ENCODE measurements at places on chromosomes 16 and 17.

DNA sequence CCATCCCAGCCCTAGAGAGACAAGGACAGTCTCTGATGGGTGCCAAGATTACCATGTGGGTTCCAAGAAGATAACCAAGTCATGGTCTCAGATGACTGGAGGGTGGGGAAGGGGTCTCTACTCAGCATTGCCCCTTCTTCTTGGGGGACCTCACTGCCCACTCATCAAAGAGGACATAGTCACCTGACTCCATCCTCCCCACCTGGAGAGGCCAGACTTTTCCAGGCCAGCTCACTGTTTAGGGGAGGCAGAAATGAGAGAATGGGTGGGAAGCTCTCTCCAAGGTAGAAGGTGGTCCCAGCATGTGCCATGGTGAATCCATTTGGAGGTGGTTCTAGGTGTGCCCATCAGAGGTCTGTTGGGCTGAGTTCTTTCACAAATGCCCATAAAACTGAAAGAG is 20.7 kb upstream of the IL21R start:
- DNase-seq: no peak

DNA sequence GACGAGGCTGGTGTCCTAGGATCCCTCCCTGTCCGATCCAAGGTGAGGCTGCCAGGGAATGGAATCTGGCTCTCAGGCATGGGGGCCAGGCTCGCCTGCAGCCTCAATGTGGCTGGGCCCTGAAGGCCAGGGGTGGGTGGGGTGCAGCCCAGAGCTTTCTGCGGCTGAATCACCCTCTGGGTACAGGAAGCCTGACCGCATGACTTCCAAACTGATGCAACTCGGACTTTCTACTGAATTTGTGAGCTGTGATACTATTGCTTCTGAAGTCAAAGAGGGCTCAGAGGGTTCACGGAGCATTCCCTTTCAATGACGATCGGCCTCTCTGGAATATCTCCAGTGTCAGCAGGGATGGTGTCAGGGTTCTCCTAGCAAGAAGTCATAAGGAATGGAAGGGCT is 123.7 kb downstream of the METRNL start:
- no peak for DNase-seq

GRCh38 chr16:58500430-58501241 is 693 bp downstream of the NDRG4 start:
- DNase-seq: peak; percentile 11

GRCh38 chr16:88471575-88471974 is 18.5 kb downstream of the ZFPM1 start:
- DNase-seq: no peak

DNA sequence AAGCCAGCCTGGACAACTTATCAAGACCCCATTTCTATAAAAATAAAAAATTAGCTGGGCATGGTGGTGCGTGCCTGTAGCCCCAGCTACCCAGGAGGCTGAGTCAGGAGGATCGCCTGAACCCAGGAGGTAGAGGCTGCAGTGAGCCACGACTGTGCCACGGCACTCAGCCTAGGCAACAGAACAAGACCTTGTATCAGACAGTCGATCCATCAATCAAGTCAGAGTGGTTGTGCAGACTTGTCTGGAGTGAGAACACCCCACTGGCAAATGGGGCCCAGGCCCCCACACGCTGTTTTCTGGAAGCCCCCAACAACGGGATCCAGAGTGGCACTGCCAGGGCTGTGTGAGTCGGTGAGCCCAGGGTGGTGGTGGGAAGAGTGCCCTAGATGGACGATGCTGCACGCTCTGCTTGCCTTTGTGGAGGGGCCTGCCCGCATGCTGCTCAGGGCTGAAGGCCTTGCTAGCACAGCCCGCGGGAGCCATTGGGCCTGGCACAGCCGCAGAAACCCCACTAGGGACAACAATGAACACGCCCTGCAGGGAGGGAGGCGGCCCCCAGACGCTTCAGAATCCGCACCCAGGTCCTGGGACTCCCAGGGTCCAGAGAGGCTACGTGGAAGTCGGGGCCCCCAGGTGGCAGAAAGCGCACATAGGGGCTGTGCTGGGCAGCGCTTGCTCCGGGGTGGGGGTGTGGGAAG is 80.1 kb upstream of the GNG13 start:
- no peak for DNase-seq

GRCh38 chr16:65218348-65218747 is 96.5 kb upstream of the CDH11 start:
- no peak for DNase-seq

DNA sequence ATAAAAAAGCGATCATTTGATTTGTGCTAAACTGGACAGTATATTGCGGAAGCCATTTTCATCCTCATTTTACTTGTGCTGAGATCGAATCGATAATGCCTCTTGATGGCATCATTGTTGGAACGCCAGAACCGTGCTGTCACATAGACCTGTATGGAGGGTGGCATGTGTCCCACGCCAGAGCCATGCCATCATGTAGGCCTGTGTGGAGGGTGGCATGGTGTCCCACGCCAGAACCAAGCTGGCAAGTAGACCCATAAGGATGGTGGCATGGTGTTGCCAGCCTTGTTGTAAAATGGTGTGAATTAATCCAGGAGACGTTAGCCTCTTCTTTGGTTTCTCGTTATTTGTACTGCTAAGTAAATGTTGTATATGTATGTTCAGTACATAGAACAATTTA is 222.7 kb upstream of the CHMP6 start:
- DNase-seq: no peak

DNA sequence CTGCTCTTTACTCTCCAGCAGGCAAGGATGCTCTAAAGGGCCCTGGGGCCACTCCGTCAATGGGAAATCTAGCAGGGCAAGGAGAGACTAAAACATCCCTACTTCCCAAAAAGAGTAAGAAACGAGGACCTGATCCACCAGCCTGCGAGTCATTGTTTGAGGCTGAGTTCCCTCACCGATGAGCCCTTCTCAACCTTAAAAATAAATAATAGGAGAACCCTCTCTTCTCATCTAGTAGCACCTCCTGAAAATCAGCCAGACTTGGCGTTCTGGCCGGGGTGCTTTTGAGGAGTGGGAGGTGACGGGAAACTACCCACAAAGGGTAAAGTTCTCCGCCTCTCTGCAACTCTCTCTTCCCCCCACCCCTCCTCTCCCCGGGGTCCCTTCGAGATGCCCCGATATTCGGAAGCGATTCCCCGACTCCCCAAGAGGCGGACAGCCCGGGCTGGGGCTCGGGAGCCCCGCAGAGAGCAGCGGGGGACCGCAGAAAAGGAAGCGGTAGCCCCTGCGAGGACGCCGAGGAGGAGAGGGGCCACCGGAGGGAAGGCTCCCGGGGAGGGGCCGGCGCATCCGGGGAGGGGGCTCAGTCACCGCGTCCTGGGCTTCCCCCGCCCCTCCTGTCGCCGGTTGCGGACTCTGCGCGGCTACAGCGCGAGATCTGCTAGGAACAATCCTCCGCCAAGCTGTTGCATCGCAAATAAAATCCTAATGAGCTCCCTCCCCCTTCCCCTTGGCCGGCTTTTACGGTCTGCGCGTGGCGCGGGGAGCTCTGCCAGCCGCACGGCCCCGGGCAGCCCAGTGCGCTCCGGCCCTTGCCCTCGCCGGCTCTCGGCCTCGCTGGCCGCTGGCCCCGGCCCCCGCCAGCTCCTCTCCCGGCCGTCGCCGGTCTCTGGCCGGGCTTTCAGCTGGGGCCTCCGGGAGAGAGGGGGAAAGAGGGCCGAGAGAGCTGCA is 1.3 kb downstream of the HOXB9 start:
- peak; percentile 4 for DNase-seq

DNA sequence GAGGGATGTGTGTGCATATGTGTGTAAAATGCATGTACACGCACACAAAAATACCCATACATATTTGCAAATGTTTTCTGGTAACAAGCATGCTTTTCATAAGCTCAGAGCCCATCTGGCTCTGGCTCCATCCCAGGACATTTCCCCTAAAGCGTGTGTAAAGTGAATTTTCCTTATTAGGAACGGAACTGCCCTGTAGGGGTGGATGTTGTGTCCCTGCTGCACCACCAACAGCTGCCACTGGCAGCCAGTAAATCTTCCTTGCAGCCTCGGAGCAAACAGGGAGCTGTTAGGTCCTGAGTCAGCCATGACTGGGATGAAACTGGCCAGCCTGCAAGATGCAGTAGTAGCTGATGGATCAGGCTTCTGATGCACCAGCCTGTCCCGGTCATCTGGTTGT is 393.5 kb downstream of the UTP18 start:
- DNase-seq: no peak

DNA sequence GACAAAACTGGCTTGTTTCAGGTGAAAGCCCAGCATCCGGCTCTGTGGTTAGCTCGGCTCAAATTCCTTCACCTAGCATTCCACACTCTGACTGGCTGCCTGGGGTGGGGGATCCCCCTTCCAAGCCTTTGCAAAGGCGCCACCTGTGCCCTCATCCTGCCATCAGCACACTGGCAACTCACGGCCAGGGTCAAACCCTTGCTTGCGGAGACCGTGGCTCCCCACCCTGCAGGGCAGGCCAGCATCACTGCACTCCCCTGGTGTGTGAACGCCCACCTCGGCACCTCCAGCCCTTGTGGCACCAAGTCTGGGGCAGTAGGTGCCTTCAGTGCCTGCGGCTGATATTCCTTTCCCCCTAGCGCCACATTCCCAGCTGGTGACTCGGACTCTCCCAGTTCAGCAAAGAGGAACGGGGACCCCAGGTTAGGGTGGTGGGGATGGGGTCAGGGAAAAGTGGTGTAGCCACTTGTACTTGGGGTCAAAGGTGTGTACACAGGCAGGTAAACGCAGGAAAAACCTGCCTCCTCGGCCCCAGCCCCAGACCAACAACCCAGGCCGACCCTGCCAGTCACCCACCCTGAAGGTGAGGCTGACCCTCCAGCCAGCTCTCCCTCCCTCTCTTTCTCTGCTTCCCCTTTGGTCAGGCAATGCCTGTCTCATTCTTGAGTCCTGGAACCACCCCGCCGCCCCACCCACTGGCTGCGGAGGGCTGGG is 1.1 kb downstream of the FLII start:
- no peak for DNase-seq

DNA sequence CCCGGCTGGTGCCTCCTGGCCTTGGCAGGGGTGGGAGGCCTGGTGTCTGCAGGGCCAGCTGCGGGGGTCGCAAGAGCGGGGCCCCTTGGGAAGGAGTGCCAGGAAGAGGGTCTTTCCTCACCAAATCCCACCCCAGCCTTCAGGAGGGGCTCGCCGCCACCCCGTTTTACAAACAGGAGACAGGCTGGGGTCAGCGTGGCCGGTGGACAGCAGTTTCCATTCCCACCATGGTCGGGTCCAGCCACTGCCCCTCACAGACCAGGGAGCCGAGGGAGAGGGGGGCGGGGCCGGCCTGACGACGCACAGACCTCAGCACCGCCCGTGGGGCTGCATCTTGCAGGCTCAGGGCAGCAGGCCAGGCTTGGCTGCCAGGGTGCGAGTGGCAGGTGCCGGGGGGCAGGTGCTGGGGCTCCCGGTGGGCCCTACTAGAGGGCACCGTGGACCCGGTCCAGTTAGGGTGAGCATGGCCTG is 7.6 kb downstream of the CBFA2T3 start:
- no peak for DNase-seq

- DNase-seq: no peak
These were observed 17.3 kb downstream of the BANP start for GRCh38 chr16:87968541-87968940.

GRCh38 chr17:65547253-65547670 is 14.2 kb downstream of the AXIN2 start:
- no peak for DNase-seq

- no peak for DNase-seq
These were observed 1183.2 kb downstream of the CDH11 start for GRCh38 chr16:63938661-63939060.

DNA sequence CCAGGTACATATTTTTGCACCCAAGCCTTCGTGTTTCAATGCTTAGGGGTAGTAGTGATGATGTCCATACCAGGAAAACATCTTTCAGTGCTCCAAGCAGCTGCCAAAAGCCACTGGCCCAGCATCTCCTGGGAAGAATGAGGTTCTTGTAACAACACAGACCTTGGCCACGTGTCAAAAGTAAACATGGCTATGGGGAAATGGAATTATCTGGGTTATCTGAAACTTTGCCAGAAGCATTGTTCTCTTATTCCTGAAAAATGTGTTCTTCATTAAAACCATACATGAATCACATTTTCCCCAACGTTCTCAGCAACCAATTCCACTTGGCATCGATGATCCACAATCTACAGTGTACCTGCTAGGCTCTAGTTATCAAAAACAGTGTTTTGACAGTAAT is 524.2 kb upstream of the EEF2KMT start:
- no peak for DNase-seq

DNA sequence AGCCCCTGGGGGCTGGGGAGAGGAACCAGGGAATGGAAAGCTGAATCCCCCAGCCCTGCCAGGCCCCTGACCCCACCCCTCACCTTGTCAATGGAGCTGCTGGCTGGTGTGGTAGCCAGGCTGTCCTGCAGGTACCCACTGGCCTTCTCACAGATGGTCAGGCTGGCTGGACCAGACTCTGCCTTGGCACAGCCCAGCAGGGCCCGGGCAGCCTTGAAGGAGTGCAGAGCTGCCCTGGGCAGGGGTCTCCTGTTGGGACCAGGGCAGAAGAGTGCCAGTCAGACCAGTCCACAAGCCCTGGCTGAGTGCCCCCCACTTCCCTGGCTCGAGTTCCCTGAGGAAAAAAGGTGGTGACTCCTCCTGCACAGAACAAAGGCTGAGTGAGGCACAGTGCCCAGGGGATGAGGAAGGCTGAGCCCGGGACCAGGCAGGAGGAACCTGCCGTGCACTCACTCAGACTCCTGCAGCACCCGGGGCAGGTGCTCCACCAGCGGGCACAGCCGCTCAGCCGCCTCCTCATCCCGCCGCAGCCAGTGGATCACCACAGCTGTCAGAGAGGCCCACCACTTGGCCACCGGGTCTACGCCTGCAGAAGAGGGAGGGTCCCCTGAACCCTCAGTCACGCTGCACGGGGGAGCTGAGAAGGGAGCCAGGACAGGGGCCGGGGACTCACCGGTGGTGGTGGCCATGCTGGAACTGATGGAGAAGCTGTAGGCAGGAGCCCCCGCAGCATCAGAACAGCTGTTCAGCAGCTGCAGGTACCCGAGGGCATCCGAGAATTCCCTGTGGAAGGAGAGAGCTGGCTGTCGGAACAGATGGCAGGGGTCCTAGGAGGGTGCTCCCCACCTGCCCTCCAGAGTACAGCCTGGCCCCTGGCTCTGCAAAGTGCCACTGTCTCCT is 22.4 kb downstream of the SREBF1 start:
- no peak for DNase-seq

DNA sequence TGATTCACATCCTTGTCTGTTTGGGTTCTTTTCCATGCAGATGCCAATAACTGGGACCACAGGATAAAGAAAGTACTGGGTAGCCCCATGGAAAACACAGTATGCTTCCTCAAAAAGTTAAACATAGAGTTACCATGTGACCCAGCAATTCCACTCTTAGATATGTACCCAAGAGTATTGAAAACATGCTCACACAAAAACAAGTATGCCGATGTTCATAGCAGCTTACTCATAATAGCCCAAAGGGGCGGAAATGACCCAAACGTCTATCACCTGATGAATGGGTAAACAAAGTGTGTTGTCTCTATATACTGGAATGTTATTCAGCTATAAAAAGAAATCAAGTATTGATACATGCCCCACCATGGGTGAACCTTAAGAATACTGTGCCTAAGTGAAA is 55.4 kb downstream of the CYB5B start:
- no peak for DNase-seq

DNA sequence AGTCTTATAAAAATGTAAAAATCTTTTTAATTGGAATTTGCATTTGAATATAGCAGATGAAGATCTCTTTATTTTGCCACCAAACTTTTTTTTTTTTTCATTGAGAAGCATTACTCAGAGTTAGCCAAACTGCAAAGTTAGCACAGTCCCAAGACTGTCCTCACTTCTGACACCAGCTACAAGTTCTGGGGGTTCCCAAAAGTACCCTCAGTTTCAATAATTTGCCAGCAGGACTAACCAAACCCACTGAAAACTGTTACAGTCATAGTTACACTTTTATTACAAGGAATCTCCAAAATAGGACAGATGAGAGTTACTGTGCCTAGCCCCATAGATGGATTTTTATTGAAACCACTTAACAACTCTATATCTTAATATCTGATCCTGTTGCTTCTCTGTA is 144.1 kb downstream of the CHD9 start:
- DNase-seq: no peak

All from NCI-H1105 (cell line).